ENCODE measurements at places on chromosomes 2 and 18.

DNA sequence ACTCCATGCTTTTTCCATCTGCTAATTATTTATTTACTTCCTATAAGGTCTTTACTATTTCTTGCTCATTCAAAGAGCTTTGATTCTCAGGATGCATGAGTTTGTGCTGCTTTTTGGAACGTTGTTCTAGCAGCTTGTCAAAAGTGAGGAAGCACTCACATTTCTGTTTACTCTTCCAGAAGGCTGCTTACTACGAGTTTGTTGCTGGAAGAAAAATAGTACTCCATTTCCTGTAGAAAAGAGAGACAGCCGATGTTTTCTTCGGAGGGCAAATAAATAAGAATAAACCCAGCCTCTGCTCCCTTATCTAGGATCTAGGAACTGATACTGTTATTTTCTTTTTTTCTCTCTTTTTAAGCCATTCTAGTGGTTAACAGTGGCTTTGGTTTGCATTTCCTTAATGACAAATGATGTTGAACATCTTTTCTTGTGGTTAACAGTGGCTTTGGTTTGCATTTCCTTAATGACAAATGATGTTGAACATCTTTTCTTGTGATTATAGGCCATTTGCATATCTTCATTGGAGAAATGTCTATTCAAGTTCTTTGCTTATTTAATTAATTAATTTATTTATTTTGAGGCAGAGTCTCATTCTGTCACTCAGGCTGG is 20.5 kb downstream of the CYP27A1 start:
- DNase-seq: no peak

- no peak for DNase-seq
These were observed 29.7 kb upstream of the COL3A1 start for GRCh38 chr2:188944442-188944841.

- no peak for DNase-seq
These were observed 202.9 kb upstream of the HDAC4 start for GRCh38 chr2:239603411-239604356.

DNA sequence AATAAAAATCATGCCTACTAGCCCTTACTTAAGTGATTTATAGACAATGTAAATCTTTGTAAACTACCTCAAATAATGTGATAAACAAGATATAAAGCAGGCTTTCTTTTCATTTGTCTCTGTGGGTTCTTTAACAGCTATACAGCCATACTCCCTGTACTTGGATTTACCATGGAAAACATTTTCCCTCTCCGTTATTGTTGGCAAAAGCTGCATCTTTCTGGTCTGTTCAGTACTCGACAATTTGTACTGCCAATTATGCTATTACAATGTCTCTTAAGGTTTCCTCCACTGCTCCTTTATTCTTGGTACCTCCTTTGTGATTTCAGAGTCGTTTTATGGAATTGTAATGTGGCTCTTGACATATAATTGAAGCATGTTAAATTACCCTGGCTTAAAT is 426.3 kb upstream of the PKDCC start:
- peak; percentile 26 for DNase-seq

DNA sequence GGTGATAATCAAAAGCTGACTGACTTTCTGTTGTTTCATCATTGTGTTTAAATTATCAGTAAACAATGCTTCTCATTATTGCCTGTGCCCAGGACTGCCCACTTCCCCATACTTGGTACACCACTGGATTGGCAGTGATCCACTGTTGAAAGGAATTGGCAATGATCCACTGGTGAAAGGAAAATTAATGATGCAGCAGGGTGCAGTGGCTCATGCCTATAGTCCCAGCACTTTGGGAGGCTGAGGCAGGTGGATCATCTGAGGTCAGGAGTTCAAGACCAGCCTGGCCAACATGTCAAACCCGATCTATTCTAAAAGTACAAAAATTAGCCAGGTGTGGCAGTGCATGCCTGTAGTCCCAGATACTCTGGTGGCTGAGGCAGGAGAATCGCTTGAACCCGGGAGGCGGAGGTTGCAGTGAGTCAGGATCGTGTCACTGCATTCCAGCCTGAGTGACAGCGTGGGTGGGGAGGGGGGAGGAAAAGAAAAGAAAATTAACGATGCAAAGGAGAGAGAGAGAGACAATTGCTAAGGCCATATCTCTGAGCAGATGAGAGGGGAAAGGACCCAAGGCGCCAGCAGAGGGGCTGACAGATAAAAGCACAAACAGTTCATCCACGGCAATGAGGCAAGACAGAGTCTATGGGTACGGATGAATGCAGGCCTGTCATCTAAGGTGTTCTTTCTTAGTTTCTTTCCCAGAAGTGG is 10.2 kb upstream of the GTF2A1L start:
- no peak for DNase-seq

- DNase-seq: no peak
These were observed 371.7 kb upstream of the MEX3C start for GRCh38 chr18:51569153-51569552.
